NCI-H2171 treated with DMSO at 0.1 percent for 48 hours (cell line): ENCODE measurements at places on chromosomes 3 and 15.
A peak's percentile ranks its signal among the peaks of the same experiment; 100 is the strongest.

DNA sequence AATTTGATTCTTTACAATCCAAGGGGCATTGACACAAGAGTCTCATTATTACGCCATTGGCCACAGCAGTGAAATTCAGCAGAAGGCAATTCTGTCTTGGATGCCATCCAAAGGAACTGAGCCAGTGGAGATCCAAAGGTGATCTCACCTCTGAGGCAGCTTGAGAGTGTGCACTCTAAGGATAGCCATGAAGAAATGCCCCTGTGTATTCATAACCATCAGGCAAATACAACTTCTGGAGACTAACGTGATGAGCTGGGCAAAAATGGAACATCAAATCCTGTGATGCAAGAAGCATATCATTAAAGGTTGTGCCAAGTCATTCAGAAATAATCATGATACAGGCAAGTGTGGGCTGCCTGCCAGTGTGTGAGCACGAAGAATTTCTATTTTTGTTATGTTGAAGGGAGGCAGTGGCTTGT, 41.4 kb downstream of the ROBO2 start:
- peak; percentile 66 for DNase-seq

DNA sequence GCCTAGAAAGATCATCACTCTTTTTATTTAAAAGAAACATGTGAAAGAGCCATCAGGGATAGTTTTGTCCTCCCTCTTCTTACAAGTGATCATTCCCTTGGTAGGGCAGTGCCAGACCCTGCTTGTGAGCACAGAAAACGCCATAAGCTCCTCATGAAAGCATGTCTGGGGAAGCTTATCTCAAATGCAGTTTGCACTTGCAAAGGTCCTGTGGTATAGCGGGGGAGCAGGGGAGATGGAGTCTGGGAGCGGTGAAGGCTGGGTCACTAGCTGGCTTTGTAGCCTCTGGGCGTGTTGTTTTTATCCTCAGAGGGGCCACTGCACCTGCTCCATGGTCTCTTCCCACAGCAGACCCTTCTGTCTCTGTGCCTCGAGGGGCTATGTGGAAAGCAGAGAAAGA, 141.9 kb downstream of the IGF1R start:
- DNase-seq: no peak

GRCh38 chr3:141052201-141053069, 1.3 kb downstream of the SPSB4 start:
- peak; percentile 47 for DNase-seq

DNA sequence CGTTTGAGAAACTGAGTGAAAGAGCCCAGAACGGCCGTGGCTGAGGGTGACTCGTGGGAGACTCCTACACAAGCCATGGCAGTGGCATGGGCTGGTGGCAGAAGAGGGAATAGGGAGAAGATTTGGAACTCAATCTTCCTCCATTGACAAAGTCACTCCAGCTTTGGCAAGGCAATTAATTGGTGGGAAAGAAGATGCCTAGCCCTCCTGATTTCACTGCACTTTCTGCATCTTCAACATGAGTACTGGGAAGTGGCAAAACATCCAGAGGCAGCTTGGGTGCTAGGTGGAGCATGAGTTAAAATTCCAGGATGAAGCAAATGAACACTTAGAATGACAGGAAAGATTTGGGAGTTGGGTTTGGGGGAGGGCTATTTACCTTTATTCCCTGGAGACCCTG, 1.4 kb upstream of the TGFBR2 start:
- no peak for DNase-seq

DNA sequence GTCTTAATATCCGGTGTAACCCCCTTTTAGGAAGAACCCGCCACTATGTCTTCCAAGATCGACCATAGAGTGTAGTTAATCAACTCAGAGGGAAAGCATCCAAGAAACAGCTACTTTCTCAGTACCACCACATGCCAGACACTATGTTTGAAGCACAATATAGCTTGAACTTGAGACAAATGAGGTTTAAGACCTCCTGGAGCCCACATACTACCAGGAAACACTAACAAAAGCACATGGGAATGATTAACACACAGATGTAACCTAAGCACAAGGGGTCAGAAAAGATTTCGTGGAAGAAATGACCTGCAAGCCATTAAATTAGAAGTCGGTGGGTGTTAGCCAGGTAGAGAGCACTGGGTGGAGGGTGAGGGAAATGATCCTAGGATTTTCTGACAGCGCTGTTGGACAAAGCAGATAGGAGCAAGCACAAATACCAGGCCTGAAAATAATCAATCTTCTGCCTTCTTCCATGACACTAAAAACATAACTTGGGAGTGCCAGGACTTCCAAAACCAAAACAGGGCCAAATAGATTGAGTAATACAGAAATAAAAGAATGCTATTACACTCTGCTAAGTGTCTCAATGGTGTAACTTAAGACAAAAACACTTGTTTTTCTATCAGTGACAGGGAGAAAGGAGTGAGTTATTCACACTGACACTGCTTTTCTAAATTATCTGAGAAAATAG, 213.7 kb downstream of the FOXP1 start:
- DNase-seq: no peak

DNA sequence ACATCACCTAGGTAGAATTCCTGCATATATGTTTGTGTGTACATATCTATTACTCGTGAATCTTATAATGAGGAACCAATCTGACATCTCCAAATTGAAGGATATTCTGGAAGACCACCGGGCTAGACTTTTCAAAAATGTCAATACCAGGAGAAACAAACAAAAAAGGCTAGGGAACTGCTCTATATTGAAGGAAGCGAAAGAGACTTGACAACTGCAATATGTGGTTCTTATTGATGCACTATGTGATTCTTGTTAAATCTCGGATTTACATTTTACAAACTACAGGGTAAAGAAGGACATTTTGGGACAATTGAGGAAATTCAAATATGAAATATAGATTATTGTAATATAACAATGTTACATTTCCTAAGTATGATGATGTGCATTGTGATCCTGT, 137.5 kb upstream of the CCDC54 start:
- DNase-seq: no peak

GRCh38 chr3:37885814-37886213, 24.1 kb downstream of the CTDSPL start:
- no peak for DNase-seq

GRCh38 chr3:23778446-23778845, 27.3 kb upstream of the UBE2E1 start:
- DNase-seq: no peak

DNA sequence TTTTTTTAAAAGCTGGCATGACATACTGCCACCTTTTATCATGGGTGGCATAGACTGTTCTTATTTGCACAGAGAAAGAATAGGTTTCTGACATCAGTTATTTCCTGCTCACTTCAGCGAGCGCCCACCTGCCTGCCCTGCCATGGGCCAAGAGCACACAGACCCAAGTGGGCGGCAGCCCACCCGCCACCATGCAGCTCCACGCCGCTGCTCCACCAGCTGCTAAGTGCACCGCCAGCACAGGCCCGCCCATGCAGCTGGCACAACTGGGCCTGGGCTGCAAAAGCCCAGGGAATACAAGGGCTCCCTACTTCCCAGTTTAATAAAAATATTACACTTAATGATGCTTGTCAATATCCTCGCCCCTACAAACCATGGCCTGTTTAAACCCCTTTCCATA, 15.4 kb downstream of the ZNF148 start:
- DNase-seq: no peak

DNA sequence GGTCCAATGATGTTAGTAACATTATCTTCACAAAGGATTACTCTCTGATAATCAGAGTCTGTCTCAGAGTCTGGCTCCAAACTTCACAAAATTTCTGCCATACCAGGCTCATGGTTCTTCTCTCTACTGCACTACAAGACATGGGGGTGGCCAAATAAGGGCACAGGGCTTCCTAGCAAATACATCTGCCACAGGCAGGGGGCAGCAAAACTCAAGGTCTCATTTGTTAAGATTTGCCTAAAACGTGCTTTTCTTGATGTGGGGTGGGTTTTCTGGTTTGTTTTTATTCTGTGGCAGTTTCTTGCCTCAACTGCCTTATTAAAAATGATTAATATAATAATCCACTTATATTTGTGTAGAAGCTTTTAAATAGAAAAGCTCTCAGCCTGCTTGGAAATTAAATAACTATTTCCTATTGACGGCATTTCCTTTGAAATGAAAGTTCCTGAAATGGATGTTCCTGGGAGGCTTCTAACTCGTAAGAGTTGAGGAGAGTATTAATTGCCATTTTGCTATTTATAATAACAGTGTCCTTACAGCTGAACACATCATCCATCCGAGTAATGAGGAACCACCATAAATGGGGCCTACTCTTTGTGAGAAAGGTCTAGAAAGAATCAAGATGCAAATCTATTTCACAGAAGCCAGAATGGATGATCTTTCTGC, 53.8 kb downstream of the SST start:
- peak; percentile 46 for DNase-seq

- no peak for DNase-seq
These were observed 29.5 kb downstream of the ATOSA start for GRCh38 chr15:52649686-52650085.

- peak; percentile 22 for DNase-seq
These were observed 96.7 kb downstream of the ATP10A start for GRCh38 chr15:25766417-25766816.

GRCh38 chr3:184305577-184305976, 6.5 kb downstream of the PSMD2 start:
- peak; percentile 19 for DNase-seq

DNA sequence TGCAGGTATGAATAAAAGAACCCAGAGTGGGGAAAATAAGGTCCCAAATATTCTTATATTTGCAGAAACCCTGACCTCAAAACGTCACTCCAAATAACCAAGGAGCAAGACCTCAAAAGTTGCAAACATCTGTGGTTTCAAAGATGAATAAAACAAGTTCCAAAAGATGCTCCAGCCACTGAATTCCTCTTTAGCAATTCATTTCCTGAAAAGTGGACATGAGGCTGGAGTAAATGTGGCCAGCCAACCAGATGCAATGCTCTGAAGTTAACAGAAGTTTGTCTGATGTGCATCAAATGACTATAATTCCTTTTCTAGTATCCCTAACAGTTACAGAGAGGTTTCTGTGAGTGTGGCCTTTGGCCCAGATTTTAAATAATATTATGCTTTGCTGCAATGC, 71.2 kb upstream of the WNT5A start:
- DNase-seq: no peak

- DNase-seq: no peak
These were observed 110.0 kb upstream of the PLSCR5 start for GRCh38 chr3:146715170-146715569.

DNA sequence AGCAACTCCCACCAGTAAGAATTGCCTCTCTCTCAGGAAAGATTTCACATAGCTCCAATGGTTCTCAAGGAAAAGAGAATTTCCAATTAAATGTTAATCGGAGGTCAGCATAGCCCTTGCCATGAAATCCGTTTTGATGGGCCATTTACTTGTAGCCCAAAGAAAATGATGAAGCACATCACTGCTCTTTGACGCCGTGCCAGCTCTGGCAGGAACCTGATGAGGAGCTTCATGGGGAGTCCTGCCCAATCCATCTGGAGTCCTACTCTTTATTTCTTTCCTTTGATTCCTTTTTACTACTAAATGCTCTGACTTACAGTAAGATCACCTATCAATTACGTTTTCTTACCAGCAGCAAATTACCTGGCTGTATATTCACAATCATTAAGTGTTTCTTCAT, 84.7 kb downstream of the FGF12 start:
- DNase-seq: peak; percentile 46

DNA sequence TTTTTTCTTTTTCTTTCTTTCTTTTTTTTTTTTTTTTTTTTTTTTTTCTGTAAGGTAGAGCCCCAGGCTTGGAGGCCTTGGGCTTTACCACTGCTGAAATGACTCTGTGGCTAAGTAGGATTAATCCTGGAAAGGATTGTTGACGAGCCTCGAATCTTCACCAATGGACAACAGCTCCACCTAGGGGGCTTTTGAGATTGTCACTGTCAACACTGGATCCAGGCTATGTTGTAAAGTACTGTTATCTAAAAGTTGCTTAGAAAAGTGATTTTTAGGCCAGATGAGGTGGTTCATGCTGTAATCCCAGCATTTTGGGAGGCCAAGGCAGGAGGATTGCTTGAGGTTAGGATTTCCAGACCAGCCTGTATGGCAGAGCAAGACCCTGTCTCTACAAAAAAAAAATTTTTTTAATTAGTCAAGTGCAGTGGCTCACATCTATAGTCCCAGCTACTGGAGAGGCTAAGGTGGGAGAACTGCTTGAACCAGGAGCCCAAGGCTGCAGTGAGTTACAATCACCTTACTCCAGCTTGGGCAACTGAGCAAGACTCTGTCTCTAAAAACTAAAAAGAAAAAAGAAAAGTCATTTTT, 41.6 kb downstream of the KLHL18 start:
- DNase-seq: peak; percentile 41

DNA sequence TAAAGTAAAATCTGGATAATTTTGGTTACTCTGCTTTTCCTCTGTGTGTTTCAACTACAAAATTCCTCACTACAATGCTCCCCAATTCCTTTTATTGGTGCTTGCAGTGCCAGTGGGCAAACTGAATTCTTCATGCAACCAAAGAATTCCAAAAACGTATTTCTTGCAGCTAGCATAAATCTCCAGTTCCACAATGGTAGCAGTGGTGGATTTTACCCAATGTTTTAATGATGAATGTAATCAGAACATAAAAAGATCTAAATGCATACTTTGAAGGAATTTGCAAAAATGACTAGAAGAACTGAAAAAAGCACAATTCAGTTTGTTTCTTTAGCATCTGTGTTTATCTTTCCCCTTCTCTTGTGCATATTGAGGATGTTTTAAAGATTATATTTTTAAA, 359.6 kb upstream of the TPRG1 start:
- no peak for DNase-seq

DNA sequence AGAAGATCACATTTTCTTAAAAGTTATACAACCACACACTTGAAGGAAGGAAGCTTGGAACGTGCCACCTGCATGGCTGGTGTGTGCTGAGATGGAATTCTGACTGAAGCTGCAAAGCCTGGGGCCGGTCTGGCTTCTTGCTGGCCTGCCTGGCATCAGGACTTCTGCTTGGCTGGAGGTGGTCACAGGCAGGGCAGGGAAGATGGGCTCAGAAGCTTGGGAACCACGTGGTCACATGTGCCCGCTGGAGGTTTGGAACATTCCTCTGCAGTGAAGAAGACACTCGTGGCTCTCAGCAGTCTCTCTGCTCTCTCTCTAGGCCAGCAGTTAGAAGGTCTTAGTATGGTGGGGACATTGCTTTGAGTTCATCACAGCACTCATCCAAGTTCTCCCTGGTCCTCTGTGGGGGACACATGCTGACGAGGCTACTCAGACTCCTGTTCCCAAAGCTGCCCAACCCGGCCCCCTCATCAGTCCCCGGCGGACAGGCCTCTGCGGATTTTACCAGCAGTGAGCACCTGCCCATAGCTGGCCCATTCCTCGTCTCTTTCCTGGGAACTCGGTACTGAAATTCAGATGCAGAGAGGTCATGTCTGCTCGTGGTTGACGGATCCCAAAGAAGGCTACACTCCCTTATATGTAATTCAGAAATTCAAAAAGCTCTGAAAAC, 229.0 kb downstream of the ADAMTS17 start:
- DNase-seq: no peak

GRCh38 chr3:78871048-78871447, 896.8 kb downstream of the ROBO1 start:
- DNase-seq: no peak
